ENCODE measurements at places on chromosomes 12 and 14. TPM values are rescaled to one million over a fixed set of nuclear protein-coding genes. Genes with fewer than 3 reads are reported as not detected.

DNA sequence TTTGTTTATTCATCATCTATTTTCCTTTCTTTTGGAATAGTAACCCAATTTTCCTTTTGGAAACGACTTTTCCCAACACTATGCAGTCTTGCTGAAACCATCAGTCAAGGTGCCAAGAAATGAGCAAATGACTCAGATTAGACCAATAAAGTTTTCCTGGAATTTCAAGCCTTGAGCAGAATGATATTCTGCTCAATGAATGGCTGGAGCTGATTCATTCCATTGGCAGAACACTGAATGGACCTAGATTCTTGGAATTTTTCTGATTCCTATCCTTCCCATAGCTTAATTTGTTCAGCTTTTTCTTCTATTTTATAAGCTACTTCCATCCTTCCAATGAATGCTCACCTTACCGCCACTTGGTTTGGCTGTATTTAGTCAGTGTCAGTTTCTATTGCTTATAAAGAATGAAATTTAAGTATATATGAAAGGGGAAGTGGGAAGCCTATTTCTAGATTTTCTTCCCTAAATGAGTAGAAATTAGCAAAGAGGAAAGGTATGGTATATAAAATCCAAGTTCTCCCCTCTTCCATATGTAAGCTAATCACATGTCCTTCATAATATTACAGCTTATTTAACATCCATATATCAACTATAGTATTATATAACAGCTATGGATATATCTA is 89.0 kb downstream of the C14orf39 start:
- no peaks in the 10 kb centered on the region for H3K27me3 ChIP-seq
- no peak for DNase-seq
- H3K4me1 ChIP-seq: no peaks in the 10 kb centered on the region

DNA sequence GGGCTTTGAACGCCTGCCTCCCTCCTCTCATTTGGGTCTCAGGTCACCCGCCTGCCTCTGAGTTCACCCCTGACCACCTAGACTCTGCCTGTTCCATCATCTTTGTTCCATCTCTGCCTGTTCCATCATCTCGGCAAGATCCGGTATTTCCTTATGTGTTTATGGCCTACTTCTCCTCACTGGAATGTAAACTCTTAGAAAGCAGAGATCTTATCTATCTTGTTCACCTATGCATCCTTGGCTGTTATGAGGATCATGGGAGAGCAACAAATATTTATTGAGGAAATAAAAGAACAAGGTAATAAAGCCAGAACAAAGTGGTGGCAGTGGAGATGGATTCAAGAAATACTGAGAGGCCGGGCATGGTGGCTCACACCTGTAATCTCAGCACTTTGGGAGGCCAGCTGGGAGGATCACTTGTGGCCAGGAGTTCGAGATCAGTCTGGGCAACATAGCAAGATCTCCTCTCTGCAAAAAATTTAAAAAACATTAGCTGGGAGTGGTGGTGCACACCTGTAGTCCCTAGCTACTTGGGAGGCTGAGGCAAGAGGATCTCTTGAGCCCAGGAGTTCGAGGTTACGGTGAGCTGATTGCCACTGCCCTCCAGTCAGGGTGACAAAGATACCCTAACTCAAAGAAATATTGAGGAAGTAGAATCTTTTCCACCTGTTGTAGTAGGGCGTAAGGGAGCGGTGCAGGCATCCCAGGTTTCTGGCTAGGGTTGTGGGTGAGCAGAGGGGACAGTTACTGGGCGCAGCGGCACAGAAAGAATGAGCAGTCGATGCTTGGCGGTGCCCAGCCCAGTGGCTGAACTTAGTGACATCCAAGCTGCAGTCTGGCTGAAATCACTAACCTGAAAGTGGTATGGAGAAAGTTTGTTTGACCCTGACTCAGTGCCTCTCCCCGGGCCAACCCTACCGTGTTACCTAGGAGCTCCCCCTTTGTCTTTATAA is 1.7 kb upstream of the KLC1 start:
- H3K27ac ChIP-seq: no peak overlapping the region
- peaks cover 56% of the 10 kb centered on the region for H3K4me1 ChIP-seq
- H3K4me3 ChIP-seq: no peak overlapping the region
- no peak for DNase-seq

GRCh38 chr12:54716261-54716660 is 68.1 kb upstream of the DCD start:
- H3K4me1 ChIP-seq: no peaks in the 10 kb centered on the region
- H3K36me3 ChIP-seq: no peaks in the 10 kb centered on the region
- no peak for DNase-seq
- no peak overlapping the region for H3K4me3 ChIP-seq
- peaks cover 7% of the 10 kb centered on the region for H3K27me3 ChIP-seq
- H3K27ac ChIP-seq: no peak overlapping the region

Gene CPNE8
- 2.3 TPM for total RNA-seq

DNA sequence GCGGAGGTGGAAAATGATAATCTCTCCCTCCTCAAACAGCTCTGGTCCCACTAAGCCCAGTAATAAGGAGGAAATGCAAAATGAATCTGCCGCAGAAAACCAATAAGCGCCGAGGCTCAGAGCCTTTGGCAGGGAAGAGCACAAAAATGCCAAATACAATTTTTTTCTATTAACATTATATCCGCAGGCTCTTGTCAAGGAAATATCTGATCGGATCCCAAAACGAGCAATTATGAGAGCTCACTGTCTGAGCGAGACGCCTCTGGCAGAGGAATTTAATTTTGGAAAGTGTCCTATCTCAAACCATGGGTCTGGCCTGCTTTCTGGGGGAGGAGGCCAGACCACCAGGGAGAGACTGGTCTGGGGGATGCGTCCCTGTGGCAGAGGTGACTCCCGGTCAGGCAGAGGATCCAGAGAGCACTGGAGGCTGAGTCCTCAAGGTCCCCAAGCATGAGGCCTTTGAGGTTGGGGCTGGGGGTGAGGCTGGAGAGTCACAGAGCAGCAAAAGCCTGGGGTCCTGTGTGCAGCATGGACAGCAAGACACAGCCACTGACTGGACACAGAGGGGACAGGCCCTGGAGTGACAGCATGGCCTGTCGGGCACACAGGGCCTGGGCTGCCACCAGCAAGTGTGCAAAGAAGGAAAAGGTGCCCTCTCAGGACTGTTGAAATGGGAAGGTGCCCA is 342.8 kb upstream of the SFSWAP start:
- H3K4me1 ChIP-seq: no peaks in the 10 kb centered on the region
- H3K4me3 ChIP-seq: no peak overlapping the region
- H3K27ac ChIP-seq: no peak overlapping the region
- no peaks in the 10 kb centered on the region for H3K36me3 ChIP-seq
- H3K27me3 ChIP-seq: peaks cover 27% of the 10 kb centered on the region
- DNase-seq: no peak

DNA sequence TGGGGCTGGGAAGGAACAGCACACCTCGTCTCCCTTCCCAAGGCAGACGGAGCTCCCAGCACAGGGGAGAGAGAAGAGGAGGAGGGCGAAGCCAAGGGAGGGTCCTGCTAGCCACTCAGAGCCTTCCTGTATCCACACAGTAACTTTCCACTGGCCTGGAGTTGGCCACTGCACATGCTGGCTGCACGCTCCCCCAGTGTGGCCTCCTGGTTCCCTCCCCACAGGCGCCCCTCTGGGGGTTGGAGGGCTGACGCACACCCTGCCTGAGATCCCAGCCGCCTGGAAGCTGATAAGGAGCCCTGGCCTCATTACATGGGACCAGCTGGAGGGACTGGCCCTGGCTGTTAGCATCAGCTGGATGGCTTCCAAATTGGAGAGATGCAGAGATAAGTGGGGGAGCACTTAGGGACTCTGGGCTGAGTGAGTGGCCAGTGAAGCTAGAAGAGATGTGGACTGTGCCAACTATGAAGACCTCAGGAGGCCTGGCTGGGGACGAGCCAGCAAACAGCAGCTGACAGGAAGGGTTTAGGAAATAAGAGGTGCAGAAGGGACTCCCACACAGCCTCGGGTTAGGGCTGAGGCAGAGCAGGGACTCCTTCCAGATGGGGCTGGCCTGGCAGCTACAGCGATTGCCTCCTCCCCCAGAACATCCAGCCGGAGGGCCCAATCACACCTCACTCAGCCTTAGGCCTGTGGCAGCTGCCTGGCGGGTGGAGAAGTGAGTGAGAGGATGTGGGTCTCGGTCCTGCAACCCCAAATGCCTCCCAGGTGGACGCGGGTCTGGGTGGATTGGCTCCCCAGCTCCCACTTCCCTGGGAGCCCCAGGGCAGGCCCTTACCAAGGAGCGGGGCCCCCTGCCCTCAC is 26.3 kb upstream of the BCDIN3D start:
- no peak for DNase-seq
- no peaks in the 10 kb centered on the region for H3K27me3 ChIP-seq
- no peak overlapping the region for H3K27ac ChIP-seq

- no peak overlapping the region for H3K27ac ChIP-seq
- no peaks in the 10 kb centered on the region for H3K27me3 ChIP-seq
- no peak for DNase-seq
- H3K36me3 ChIP-seq: no peaks in the 10 kb centered on the region
- H3K4me1 ChIP-seq: no peaks in the 10 kb centered on the region
These were observed 182.3 kb downstream of the PELI2 start for GRCh38 chr14:56300495-56300894.

- no peak overlapping the region for H3K4me3 ChIP-seq
- DNase-seq: no peak
- H3K36me3 ChIP-seq: no peaks in the 10 kb centered on the region
- no peak overlapping the region for H3K27ac ChIP-seq
- H3K27me3 ChIP-seq: no peaks in the 10 kb centered on the region
- H3K4me1 ChIP-seq: no peaks in the 10 kb centered on the region
These were observed 23.8 kb upstream of the STK38L start for GRCh38 chr12:27220055-27220987.

GRCh38 chr14:99389174-99389826 is 91.4 kb downstream of the SETD3 start:
- no peaks in the 10 kb centered on the region for H3K36me3 ChIP-seq
- no peak for DNase-seq
- H3K4me3 ChIP-seq: no peak overlapping the region
- no peaks in the 10 kb centered on the region for H3K4me1 ChIP-seq
- H3K27ac ChIP-seq: no peak overlapping the region
- H3K27me3 ChIP-seq: no peaks in the 10 kb centered on the region

DNA sequence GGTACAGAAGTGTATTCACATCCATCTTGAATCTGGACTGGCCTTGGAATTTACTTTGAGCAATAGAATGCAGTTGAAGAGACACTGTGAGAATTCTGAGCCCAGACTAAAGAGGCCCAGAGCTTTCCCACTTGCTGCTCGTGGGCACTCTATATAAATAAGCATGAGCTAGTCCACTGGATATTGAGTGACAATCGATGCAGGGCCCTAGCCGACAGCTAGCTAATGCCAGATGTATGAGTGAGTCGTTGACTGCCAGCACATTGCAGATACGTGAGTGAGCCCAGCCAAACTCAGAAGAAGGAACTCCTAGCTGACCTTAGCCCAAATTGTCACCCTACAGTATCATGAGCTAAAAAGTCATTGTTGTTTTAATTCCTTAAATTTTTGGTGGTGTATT is 24.9 kb downstream of the NAV3 start:
- no peaks in the 10 kb centered on the region for H3K27me3 ChIP-seq
- H3K36me3 ChIP-seq: no peaks in the 10 kb centered on the region
- H3K4me1 ChIP-seq: no peaks in the 10 kb centered on the region

GRCh38 chr14:78637489-78637888 is 467.3 kb downstream of the NRXN3 start:
- no peak overlapping the region for H3K27ac ChIP-seq
- no peak overlapping the region for H3K4me3 ChIP-seq
- DNase-seq: no peak
- no peaks in the 10 kb centered on the region for H3K36me3 ChIP-seq
- no peaks in the 10 kb centered on the region for H3K27me3 ChIP-seq
- no peaks in the 10 kb centered on the region for H3K4me1 ChIP-seq

DNA sequence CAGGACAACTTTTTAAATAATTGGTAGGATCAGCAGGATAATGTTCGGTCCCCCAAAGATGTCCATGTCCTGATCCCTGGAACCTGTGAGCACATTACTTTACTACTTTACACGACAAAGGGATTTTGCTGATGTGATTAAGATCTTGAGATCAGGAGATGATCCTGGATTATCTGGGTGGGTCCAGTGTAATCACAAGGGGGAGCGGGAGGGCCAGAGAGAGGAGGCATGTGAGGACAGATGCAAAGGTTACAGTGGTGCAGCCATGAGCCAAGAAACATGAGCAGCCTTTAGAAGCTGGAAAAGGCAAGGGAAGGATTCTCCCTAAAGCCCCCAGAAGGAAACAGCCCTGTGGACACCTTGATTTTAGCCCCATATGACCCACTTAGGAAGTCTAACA is 33.1 kb downstream of the KCNK10 start:
- H3K27me3 ChIP-seq: no peaks in the 10 kb centered on the region
- no peaks in the 10 kb centered on the region for H3K36me3 ChIP-seq
- no peak overlapping the region for H3K4me3 ChIP-seq
- no peak overlapping the region for H3K27ac ChIP-seq

Gene TAS2R7
- total RNA-seq: not detected

Gene PAPLN
- 0.14 TPM for total RNA-seq

DNA sequence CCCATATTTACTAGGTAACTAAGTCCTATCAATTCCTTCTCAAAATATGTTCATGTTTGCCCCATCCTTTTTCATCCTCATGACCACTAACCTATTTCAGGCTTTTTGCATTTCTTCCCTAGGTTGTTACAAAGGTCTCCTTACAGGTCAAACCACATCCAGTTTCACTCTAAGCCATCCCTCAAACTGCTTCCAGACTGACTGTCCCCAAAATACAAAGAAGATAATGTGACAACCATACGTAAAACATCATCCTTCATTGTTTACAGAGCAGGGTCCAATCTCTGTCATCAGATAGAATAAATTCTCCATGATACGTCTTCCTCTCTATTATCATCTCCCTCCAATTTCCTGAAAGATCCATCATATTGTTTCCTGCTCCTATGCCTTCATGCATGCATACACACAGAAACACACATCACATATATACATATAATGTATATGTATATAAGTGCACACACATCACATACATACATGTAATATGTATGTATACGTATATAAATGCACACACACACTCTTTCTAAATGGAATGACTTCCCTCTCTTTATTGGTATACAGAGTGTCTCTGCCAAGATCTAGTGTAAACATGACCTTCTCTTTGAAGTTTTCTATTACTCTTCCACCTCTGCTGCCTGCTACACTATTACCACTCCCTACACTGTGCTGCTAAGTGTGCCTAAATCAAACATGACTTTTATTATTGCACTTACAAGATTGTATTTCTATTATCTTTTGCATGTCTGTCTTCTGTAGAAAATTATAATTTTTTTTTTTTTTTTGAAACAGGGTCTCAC is 30.7 kb upstream of the EPS8 start:
- H3K27me3 ChIP-seq: no peaks in the 10 kb centered on the region
- H3K27ac ChIP-seq: no peak overlapping the region
- DNase-seq: no peak
- no peaks in the 10 kb centered on the region for H3K4me1 ChIP-seq
- no peaks in the 10 kb centered on the region for H3K36me3 ChIP-seq

GRCh38 chr14:32710731-32711680 is 227.7 kb upstream of the NPAS3 start:
- no peak overlapping the region for H3K4me3 ChIP-seq
- DNase-seq: no peak
- H3K4me1 ChIP-seq: no peaks in the 10 kb centered on the region

DNA sequence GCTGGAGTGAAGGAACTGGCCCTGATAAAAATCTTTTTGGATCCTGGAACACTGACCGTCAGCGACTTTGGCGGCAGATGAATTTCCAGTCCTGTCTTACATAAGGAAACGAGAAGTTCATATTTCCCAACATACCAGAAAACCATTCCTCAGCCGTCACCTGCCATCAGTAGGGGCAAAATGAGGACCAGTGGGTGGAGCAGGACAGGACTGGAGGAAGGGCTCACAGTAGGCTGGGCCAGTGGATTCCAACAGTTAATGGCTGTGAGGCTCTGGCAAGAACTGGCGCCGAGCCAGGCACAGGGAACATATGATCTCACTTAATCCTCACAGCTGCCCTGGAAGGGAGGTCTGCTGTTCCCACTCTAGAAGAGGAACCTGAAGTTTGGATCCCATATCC is 67.2 kb upstream of the FAM181A start:
- no peak overlapping the region for H3K27ac ChIP-seq
- H3K4me1 ChIP-seq: no peaks in the 10 kb centered on the region
- no peak for DNase-seq
- no peaks in the 10 kb centered on the region for H3K27me3 ChIP-seq
- H3K4me3 ChIP-seq: no peak overlapping the region
